NCI-H446 treated with DMSO at 0.1 percent for 48 hours (cell line): ENCODE measurements at places on chromosomes 6 and 20.

- DNase-seq: no peak
Measured at GRCh38 chr6:32947552-32948465, 5.1 kb downstream of the HLA-DMA start.

DNA sequence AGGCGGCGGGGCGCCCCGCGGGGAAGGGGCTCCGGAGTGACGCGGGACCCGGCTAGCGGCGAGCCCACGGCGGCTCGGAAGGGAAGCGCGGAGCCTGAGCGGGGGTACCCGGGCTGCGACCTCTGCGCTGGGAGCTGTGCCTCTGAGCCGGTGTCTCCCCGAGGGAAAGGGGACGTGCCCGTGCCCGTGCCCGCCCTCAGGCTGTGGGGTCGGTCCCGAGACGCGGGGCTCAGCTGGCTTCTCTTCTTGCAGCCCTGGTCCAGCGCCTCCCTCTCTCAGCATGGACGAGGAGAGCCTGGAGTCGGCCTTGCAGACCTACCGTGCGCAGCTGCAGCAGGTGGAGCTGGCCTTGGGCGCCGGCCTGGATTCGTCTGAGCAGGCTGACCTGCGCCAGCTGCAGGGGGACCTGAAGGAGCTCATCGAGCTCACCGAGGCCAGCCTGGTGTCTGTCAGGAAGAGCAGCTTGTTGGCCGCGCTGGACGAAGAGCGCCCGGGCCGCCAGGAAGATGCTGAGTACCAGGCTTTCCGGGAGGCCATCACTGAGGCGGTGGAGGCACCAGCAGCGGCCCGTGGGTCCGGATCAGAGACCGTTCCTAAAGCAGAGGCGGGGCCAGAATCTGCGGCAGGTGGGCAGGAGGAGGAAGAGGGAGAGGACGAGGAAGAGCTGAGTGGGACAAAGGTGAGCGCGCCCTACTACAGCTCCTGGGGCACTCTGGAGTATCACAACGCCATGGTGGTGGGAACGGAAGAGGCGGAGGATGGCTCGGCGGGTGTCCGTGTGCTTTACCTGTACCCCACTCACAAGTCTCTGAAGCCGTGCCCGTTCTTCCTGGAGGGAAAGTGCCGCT, 686 bp downstream of the ZGPAT start:
- no peak for DNase-seq

DNA sequence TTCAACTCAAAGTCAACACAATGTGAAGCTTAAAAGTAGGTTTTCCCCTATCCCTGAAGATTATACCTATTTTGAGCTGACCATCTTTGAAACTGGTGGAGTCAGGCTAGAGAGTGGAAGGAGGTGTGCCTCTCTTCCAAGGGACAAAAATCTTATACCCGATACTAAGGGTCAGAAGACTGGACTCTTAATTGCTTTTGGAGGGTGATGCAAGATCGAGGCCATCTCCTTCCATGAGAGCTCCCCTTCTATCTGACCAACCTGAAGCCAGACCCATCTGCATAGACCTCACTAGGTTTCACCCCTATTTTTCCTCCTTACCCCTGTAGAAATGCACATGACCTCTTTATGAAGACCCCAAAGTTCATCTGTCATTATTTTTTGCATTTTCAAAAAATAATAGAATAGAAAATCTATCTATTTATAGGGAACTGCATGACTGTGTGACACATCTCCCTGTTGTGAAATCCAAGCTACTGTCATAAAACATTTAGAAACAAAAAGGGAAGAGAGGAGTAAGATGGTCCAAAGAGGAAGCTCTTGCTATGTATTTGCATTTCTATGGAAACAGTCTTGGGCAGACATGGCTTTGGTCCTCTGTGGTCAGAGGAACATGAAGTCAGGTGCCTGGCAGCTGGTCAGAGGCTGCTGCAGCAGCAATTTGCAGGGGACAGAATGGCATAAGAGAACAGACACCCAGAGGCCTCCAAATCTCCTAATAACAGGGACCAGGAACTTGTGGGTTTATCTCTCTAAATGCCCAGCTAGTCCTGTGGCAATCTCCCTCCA, 349.2 kb downstream of the MAFB start:
- DNase-seq: no peak

- no peak for DNase-seq
Measured at GRCh38 chr6:47524136-47524845, 46.7 kb downstream of the CD2AP start.

DNA sequence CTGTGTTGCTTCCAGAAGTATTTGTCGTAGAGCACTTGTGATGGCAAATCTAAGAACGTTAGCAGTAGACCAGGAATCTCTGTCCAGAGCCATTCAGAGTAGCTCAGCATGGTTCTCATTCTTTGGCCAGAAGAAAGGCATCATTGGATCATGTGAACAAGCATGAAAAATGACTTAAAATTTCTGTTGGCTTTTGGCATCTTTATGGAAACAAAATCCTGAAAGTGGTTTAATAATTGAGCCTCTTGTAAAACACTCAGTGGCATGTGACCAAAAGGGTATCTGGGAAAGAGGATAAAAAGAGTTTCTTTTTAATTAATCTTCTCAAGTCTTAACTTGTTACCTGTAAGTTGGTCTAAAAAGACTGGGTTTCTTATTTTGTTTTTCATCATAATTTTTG, 55.2 kb downstream of the PTPN1 start:
- DNase-seq: no peak

DNA sequence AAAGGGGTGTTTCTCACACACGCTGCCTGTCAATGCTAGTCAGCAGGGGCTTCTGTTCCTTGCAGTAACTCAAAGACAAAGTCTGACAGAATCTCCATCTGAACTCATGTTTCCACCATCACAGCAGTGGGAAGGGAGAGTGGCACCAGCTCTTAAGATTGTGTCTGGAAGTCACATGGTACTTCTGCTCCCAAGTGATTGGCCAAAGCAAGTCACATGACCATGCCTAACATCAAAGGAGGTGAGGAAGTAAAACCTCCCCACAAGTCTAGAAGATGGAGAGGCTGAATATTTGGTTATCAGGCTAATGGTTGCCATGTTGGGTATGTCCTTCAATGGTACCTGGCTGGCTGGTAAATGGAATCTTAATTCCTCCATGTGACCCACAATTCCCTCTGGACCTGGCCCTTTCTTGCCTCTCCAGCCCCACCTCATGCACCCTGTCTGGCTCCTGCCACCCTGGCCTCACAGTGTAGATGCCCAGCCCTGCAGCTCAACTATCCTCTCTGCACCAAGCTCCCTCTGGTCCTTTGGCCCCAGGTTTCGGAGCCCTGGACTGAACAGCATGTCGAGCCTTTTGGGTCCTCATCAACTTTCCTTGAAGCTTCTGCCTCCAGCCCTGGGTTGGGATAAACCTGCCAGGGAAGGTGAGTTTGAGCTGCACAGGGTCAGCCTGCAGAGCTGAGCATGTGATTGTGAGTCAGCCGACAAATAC, 51.0 kb upstream of the PMEPA1 start:
- DNase-seq: no peak

GRCh38 chr20:11719153-11719552, 198.5 kb upstream of the BTBD3 start:
- DNase-seq: no peak

DNA sequence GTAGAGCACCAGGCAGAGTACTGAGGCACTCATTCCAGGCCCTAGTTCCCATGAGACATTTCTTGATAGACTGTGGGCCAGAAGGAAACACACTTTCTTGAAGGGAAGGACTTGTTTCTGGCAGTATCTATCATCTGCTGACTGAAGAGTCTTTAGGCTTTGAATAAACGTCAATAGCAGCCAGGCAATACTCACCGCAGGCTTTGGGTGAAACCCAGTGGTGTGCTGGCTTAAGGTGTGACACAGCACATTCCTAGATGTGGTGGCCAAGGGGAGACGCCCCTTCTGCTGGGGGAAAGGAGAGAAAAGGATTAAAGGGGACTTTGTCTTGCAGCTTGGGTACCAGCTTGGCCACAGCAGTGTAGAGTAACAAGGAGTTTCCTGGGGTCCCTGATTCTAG, 1039.6 kb downstream of the HACE1 start:
- DNase-seq: no peak

- no peak for DNase-seq
Measured at GRCh38 chr6:35273822-35274559, 14.5 kb downstream of the ZNF76 start.

DNA sequence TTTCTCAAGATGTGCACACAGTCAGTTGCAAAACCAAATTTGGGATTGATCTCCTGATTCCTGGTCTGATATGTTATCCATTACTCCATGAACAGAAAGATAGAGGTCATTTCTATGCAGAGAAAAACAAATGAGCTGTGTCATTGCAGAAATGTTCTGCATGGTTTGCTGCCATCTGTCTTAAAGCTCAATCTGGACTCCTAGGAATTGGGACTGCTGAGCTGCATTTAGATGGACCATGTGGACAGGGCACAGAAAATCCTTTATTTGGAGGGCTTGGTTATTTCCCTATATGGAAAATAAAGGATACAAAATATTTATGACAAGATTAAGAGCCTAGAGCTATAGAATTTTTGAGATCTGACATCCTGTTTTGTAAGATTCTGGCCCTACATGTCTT, 91.3 kb downstream of the ADGRB3 start:
- peak; percentile 86 for DNase-seq

DNA sequence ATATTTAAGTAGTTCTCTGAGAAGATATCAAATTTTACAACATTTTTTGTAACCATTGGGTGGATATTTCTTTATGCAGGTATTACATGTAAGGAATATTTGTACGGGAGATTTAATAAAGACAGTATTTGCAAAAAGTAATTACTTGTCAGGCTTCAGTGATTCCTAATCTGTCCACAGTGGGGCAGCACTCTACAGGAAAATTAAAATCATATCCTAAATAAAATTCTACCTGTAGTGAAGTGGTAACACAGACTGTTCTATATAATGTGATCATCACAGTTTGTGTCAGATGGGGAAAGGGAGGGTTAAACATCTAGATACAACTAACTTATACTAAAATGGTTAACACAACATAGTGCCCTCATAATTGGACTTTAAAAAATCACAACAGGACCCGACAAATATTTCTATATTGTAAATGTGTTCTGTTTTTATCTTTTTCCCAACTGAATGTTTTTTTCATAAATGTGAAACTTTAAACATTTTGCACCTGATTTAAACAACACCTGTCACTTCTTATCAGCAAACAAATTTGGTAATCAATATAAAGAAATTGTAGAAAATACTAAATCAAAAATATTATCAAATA, 145.6 kb upstream of the MANEA start:
- peak; percentile 61 for DNase-seq

- DNase-seq: no peak
Measured at GRCh38 chr6:133244519-133244918, 3.4 kb downstream of the EYA4 start.

DNA sequence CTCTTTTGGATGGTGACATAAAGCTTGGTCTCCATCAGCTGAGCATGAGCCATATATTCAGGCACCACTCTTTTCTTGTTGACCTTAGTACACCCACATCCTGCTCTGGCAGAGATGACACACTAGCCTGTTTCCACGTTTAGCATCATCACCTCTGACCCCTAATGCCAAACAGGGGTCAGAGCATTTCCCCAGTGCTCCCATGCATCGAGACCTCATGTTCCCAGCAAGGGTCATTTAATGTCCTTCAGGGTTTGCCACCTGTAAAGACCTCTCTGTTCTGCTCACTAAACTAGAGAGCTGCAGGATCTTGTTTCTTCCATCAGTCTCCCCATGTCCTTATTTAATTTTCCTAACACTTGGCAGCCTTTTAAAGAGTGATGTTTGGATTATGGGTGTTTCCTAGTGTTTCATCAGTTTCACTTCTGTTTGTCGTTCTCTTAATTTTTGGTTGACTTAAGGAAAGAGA, 97.5 kb downstream of the AIG1 start:
- DNase-seq: no peak

DNA sequence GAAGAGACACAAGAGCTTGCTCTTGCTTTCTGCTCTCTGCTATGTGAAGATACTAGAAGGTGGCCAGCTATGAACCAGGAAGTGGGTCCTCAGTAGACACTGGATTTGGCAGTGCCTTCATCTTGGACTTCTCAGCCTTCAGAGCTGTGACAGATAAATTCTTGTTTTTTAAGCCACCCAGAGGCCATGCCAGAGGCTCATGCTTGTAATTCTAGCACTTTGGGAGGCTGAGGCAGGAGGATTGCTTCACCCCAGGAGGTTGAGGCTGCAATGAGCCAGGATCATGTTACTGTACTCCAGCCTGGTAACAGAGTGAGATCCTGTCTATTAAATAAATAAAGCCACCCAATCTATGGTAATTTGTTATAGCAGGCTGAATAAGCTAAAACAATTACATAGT, 185.5 kb upstream of the SALL4 start:
- no peak for DNase-seq

DNA sequence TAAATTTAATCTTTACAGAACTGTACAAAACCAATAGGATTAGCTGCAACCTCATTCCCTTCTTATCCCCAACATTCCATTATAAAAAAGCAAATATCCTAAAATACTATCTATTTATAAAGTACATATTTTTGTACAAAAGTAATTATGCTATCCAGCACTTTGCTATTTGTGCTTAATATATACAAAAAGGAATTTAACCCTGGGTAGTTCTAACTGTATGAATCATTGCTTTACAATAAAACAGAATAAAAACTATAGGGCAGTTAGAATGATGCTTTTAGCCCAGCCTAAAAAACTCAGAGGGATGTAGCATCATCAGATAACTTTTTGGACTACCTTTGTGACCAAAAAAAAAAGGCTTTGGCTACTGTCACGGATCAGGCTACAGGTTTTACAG, 49.9 kb upstream of the KLHL31 start:
- no peak for DNase-seq

GRCh38 chr6:102553214-102553613, 1159.7 kb downstream of the GRIK2 start:
- DNase-seq: no peak

DNA sequence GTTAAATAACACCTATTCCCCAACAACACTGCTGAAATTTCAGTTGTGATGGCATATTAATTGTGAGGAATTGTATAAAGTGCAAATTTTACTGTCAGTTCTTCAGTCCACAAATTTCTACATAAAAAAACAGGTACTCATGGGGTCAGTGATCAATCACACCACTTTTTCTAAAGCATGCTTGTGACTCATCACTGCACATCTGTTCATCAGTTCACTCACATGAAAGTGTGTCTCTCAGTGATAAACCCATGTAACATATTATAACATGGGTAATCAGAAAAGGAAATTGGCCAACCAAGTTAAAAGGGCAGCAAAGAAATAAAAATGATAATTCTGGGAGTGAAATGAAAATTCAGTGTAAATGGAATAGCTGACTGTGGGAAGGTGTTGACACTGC, 234.7 kb upstream of the FKBP1C start:
- no peak for DNase-seq

- DNase-seq: no peak
Measured at GRCh38 chr6:39086294-39086693, 28.7 kb downstream of the SAYSD1 start.
